NCI-H774 (cell line): ENCODE measurements at places on chromosomes 2 and 18.

DNA sequence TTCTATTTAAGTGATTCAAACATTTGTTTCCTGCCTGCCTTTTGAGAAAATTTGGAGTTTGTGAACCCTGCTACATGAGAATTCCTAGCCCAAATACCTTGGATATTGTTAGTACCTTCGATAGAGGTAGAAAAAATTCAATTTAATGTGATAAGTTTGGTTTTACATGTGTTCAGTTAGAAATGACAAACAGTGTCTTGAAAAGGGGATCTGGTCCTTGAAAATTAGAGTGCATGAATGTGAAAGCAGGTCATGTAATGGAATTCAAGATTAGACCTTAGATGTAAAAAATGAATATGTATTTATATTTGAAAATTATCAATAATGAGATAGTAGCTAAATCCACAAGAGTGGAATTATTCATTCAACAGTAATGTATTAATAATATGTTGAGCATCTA, 70.5 kb downstream of the PIK3C3 start:
- no peak for DNase-seq

DNA sequence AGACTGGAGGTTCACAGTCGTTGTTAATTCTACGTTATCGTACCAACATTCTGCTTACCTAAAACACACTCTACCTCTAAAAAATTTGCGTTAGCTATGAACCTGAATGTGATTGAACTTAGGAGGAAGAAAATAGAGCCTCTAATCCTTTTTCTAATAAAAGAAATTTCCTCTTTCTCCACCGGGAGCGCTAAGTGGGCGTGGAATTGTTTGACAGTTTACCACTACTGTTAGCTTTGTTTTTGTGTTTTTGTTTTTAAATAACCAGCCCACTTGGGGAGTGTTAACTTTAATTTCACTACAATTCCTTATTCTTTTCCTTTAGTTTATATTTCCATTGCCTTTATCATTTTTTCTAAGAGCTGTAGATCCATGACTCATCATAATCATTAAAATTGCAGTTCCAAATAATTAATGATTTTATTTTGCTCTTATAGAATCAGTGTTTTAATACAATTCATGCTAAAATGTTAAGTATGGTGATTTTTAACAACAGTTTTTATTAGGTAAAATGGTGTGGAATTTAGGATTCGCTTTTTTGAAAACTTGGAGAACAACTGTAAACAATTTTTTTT, 55.0 kb upstream of the ITM2C start:
- no peak for DNase-seq

DNA sequence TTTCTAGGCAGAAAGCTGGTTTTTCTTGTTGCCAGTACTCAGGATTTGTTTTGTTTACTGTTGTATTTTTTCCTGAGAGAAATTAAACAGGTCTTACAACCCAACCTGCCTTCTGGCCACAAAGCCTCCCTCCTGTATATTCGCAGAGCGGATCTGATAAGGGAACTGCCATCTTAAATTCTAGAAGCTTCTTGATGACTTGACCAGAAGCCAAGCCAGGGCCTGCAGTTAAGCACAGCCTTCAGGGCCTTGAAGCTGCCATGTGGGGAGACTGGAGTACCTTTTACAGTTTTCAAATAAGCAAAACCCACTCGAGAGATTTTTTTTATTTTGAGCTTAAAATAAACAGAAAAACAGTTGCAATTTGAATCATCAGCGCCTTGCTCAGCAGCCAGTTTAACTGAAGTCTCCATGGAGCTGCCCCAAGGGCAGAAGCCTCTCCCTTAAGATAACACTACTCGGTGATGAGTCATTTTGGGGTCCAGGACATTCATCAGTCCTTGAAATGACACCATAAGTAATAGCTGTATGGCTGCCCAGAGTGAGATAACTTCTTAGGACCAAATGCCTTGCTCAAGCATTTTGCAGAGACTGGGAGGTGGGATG, 51.5 kb upstream of the PHLPP1 start:
- DNase-seq, result no peak

DNA sequence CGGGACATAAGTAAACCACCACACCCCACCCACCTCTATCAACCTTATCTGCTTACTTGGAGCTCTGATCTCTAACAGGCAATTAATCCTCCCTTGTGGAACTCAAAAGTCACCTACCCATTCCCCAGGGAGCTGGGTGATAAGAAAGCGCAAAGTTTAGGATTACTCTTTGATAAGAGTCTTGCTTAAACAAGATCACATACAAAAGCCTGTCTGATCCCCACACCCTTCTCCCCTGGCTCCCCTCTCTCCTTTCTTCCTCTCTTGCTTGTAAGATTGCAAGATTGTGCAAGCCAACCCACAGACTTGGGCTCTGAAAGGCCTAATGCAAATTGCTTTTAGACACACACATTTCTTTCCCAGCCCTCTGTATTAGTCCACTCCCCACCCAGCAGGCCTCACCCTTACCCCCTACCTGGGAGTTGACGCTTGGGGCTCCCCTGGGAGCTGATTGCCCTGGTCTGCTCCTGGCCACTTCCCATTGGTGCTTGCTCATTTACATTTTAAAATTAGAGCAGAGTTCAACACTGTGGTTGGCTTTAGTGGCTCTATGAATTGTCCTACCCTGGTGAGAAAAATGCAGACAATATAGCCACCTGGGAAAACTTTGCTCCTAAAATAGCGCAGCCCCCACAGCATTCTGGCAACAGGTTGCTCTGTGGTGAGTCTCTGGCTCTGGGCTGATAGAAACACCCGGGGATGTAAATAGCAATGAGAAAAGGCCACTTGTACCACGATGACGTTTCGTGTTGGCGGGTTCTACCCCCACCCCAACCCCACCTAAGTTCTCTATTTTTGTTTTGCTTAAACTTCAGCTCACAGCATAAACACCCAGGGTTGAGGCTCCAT, 92.8 kb upstream of the MSH2 start:
- DNase-seq, result no peak

- DNase-seq, result peak; percentile 87
These were observed 549.0 kb upstream of the SLC8A1 start for GRCh38 chr2:41000906-41001305.

DNA sequence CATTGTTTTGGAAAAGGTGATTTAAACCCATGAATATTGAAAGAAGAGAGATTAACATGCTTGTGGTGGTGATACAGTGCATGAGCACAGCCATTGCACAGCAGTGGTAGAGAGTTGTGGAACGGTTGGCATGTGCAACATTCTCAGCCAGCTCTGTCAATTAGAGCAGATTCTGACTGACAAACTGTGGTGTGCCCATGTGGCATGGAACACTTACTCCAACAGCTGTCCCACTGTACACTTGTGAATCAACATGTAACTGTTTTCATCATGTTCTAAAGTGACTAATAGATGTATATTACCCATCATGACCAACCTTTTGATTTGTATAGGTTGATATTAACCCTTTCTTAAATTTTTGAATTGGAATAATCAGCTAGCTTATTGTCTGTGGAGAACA, 55.6 kb downstream of the PKP4 start:
- no peak for DNase-seq

- DNase-seq, result no peak
These were observed 140.2 kb downstream of the TGIF1 start for GRCh38 chr18:3590096-3590630.

GRCh38 chr2:65436169-65436823, 3.9 kb upstream of the SPRED2 start:
- peak; percentile 84 for DNase-seq

- DNase-seq, result peak; percentile 75
These were observed at the start of gene COBLL1 for GRCh38 chr2:164841719-164842623. TSS of gene COBLL1 (minus strand) at chr2:164841823. CDS start at chr2:164841196, 627 bp downstream.

GRCh38 chr2:126752876-126753275, 96.9 kb downstream of the GYPC start:
- no peak for DNase-seq

- DNase-seq, result no peak
These were observed 29.9 kb downstream of the GLS start for GRCh38 chr2:190910341-190911136.

- no peak for DNase-seq
These were observed 16.8 kb upstream of the TMEM131 start for GRCh38 chr2:98012561-98012991.

DNA sequence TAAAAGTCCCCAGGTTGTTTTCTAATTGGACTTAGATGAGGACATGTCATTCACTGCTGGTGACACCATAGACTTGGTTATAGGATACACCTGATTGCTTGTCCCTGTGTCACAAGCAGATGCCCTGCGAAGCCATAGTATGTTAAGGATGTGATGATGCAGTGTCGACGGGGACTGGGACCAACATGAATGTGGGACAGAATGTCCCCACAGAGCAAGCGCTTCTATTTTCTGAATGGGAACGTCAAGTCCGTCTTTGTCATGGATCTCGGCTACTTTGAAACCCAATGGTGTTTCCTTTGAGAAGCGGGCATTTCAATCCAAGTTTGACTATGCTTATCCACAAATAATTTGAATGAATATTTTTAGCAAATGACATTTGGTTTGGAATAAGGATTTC, 2.1 kb downstream of the GCG start:
- DNase-seq, result no peak

DNA sequence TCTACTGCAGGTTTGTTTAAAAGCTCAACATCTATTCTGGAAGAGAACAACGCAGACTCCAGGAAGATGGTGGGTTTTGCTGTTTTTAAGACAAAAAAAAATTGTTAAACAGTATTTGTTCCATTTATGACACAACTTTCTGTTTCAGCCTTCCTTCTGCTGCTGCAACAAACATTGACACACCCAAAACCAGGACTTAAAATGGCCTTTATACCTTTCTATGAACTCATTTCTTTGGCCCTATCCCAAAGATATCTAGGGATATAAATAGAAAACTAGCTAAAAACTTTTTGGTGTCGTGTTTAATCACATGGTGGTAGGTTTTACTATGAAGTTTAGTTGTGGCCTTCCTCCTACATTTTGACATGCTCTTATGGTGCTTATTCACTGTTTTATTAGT, 964 bp upstream of the GALNT3 start:
- DNase-seq, result no peak

GRCh38 chr2:25617948-25618646, 55.3 kb downstream of the DTNB start:
- DNase-seq, result no peak
